CD8-positive, alpha-beta T cell (primary cell): ENCODE measurements at places on chromosomes 1 and 21.
A peak's percentile ranks its signal among the peaks of the same experiment; 100 is the strongest.

- DNase-seq = no peak
Measured at GRCh38 chr1:19066248-19066873, 109.9 kb upstream of the IFFO2 start.

- no peak for DNase-seq
Measured at GRCh38 chr21:37800456-37801061, 115.7 kb downstream of the KCNJ6 start.

GRCh38 chr21:38774152-38774551 is 31.6 kb upstream of the ETS2 start:
- no peak for DNase-seq

- no peak for DNase-seq
Measured at GRCh38 chr1:215635827-215636226, 68.7 kb downstream of the KCTD3 start.

DNA sequence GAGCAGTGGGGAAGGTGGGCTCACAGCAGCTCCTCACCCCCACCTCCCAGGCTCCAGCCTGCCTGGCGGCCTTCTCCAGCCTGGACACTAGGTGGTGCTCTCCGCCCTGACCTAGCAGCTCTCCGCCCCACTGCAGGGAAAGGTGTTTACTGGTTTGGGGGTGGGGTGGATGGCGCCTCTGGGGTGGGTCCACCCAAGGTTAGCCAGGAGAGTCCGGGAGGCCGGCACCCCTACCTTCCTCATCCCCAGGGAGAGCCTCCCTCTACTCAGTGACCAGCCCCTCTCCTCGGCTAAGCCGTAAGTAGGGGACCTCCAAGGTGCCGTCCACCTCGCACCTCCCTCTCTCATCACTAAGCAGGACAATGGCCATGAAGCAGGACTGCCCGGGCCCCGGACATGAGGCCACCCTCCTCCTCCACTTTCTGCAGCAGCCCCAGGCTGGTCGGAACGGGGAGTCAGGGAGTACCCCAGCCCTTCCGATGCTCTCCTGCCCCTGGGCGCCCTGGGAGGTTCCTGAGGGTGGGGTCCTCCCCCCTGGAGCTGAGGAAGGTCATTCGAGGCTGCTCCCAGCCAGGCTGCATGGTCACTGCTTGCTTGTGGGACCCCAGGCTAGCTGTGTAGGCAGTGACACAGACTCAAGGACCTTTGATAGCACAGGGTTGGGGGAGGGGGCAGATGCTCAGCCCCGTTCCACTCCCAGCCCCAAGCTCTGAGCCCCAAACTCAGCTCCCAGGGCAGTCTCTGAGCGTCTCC is 101.4 kb upstream of the VAMP3 start:
- peak; percentile 62 for DNase-seq

DNA sequence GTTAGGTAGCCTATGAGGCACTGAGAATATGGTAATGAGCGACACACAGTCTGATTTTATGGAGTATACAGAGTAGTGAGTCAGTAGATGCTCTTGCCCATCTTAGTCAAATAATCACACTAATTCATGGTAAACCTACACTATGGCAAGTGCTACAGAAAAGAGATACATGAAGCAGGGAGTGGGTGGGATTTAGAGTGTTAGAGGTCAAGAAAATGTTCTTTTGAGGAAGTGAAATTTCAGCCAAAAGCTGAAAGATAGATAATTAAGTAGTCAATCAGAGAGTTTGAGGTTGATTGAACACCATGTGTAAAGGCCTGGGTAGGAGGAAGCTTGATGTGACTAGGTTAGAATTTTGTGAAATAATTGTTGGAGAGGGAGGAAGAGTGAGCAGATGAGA is 14.7 kb downstream of the MDM4 start:
- DNase-seq = no peak
